ENCODE measurements at places on chromosomes 1 and 21. TPM values are rescaled to one million over a fixed set of nuclear protein-coding genes. Genes with fewer than 3 reads are reported as not detected.
A peak's percentile ranks its signal among the peaks of the same experiment; 100 is the strongest.

- DNase-seq, result no peak
Observed at GRCh38 chr1:156844638-156845037, 14.3 kb downstream of the INSRR start.

- peak; percentile 69 for DNase-seq
Observed at GRCh38 chr1:117655220-117655577, 49.4 kb downstream of the TENT5C start.

- no peak for DNase-seq
Observed at GRCh38 chr1:234718496-234719453, 108.8 kb upstream of the IRF2BP2 start.

GRCh38 chr1:21322681-21323016 is 32.4 kb upstream of the ECE1 start:
- peak; percentile 63 for DNase-seq

DNA sequence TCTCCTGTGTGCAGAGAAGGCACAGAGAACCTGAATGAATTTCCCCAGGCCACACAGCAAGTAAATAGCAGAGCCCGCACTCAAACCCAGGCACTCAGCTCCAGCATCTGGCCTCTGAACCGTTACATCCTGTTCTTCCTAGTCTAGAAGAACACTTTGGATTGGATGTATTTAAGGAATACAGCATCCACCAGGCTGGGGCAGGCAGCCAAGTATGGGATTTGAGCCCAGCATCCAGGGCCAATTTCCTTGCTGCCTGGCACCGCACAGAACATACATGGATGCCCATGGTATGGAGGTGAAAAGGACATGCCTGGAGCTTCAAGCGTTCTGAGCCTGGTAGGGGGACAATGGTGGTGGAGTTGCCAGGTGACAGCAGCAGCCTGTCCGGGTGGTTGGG is 9.7 kb downstream of the AJAP1 start:
- no peak for DNase-seq

GRCh38 chr1:24742090-24742938 is 2.9 kb upstream of the CLIC4 start:
- peak; percentile 93 for DNase-seq

GRCh38 chr1:196309386-196309785 is 298.9 kb downstream of the KCNT2 start:
- DNase-seq, result no peak

- no peak for DNase-seq
Observed at GRCh38 chr1:183185941-183186490, at the start of gene LAMC2. Gene LAMC2 (plus strand): TSS chr1:183186264. CDS start chr1:183186353, 89 bp downstream.

DNA sequence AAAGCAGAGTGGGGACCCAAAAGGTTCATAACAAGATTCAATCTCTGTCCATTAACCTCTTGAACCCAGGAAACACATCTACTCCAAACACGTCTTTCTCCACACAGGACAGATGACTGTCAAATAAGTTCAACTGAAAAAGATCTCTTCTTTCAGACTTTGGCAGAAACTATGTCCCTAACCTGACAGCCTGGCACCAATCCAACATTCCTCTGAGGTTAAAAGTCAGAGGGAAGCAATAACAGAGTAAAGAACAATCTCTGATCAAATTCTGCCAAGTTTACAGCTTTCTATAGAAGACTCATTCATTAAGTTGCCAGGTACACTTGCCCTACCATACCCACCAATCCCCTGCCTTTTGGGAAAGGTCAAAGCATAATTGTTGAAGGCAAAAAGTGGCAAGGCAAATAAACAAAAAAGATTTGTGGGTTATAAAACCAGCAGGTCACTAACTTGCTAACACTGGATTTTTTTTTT is 31.9 kb downstream of the OTUD7B start:
- DNase-seq, result peak; percentile 17

- DNase-seq, result no peak
Observed at GRCh38 chr1:222026280-222026679, 284.4 kb upstream of the DUSP10 start.

DNA sequence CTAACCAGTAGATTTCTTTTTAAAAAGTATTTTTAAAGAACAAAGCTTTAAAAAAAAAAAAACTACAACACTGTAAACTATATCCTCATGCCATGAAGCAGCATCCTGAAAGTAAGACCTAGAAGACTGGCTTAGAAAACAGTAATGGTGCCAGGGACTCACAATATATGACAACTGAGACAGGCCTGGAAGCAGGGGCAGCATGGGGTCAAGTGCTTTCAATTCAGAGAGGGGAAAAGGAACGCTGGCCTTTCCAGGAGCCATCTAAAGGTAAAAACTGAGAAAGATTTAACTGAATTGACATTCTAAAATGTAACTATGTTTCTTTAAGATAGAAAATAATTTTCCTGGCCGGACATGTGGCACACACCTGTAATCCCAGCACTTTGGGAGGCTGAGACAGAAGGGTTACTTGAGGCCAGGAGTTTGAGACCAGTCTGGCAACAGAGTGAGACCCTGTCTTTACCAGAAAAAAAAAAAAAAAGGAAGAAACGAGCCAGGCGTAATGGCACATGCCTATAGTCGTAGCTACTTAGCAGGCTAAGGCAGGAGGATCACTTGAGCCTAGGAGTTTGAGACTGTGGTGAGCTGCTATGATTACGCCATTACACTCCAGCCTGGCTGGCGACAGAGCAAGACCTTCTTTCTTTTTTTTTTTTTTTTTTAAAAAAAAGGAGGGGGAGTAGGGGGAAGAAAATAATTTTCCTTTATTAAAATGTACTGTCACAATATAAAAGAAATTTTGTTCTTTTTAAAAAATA is 54.1 kb downstream of the SLC35D1 start:
- DNase-seq, result no peak

- no peak for DNase-seq
Observed at GRCh38 chr1:232476538-232476950, 153.4 kb downstream of the SIPA1L2 start.

GRCh38 chr1:93692026-93692425 is 10.4 kb upstream of the BCAR3 start:
- no peak for DNase-seq

DNA sequence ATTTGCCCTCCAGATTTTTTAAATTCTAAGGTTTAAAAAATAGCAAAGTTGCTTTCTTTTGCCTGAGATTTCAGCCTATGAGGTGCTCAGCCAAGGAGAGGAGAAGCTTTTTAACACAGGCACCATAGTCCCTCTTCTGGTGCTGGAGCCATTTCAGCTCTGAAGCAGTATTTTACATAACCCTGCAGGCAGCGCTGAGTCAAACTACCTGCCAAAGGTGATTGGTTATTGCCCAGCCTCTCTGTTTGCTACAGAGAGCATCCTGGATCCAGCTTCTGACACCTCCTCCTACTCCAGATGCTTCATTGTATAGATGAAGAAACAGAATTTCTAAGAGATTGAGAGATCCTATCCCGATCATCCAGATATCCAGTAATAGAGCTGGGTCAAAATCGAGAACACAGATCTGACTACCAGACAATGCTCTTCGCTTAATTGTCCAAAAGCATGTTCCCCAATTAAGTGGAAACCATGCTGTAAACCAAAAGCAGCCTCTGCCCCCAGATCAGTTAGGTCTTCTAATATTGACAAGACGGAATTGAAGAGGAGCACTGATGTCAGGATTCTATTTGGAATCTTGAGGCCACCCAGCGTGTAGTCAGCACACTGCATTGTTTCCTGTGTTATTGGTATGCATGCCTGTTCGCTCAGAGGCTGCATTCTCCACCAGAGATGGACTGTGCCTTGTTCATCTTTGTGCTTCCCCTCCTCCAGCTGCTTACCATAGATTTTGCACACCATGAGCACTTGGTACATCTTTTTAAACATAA is 22.1 kb downstream of the RGS8 start:
- no peak for DNase-seq

DNA sequence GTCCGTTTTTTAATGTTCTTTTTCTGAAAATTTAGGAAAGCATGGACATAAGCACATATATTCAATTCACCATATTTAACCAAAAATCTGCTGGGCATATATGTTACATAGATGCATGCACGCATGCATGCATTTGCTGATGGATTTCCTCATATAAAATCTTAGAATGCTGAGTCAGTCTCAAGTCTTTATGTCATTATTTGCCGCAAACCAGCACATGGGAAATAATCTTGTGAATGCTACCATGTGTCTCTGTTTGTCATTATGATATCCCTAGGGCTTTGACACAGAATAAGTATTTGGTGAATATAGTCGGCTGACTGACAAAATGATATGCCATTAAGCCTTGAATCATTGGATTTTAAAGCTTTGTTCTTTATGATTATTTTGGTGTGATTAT is 776.5 kb downstream of the KCNT2 start:
- no peak for DNase-seq

DNA sequence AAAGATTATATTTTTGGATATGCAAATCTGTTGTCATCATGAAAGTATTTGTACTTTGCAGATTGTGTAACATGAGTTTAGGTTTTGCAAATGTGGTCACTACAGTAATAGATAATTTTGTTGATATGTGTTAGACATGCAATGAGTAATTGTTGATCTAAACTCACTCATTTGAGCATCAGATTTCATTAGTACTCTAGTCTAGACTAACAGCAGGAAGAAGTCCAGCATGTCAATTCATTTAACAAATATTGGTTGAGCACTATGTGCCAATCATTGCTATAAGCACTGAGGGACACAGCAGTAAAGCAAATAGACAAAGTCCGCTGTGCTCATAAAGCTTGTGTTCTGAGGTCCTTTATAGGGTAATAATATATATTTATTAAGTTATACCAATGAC is 350.0 kb downstream of the USP25 start:
- DNase-seq, result no peak

DNA sequence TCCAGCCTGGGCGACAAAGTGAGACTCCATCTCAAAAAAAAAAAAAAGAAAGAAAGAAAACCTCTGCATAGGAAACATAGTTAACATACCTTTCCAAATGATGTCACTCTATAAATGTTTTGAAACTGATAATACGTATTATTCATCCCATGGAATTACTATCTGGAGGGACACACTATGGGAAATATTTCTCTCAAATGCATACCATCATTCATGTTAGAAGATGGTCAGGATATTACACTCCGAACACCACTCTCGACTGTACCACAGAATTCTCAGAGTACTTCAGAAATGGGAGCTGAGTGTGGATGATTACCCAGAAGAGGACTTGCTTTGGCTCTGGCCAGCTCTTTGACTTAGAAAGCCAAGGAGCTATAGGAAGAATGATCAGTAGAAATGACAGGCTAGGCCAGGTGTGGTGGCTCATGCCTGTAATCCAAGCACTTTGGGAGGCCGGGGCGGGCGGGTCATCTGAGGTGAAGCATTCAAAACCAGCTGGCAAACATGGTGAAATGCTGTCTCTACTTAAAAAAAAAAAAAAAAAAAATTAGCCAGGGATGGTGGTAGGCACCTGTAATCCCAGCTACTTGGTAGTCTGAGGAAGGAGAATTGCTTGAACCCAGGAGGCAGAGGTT is 5.2 kb upstream of the LIN28A start:
- peak; percentile 63 for DNase-seq

DNA sequence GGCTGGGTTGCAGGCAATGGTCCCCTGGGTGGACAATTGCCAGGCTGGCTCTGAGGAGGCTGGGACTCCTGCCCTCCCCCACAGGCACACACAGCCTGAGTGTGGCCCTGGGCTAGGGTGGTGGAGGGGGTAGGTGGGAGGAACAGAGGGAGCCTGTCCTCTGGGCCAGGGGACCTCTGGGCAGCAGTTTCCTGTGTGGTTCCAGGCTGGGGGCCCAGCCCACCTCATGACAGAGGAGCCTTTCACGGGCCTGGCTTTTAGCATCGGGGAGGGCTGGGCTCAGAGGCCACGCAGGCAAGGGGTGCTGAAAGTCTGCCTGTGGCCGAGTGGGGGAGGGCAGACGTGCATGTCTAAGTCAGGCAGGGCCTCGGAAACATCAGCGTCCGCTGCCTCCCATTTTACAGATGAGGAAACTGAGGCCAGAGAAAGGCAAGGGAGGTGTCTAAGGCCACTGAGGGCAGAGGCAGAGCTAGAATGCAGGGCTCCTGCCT is 7.0 kb downstream of the EXTL1 start:
- DNase-seq, result no peak

DNA sequence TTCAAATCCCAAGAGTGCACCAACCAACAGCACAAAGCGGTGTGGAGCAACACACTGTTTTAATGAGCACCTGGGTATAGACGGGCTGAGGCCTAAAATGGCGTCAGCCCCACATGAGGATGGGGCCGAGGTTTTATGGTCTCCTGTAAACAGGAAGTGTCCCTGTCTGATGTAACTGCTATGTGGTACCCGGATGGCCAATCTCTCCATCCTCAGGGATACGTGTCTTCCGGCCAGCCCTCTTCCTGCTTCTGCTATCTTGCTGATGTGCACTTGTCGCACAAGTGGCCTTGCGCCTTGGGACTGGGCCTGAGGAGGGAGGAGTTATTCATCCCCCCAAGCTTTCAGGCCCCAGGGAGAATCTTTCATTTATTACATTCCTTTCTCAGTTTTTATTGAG is 73.5 kb downstream of the CNST start:
- no peak for DNase-seq

DNA sequence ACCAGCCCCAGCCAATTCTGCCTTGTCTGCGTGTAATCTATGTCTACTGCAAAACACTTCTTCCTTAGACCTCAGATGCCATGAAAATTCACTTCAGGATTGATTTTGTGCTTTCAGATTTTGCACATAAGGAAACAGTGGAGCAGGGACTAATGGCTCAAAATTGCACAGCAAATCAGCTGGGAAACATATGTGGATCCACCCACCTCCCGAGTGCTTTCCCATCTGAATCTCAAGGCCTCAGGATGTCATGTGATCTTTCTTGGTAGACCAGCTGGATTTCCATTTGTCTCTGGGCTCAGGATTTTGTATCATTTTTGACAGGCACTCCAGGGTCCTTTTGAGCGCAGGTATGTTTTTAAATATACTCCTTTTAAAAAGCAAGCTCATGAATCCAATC is 158.6 kb downstream of the MIS18A start:
- no peak for DNase-seq

- DNase-seq, result no peak
Observed at GRCh38 chr1:109906160-109906838, 4.3 kb upstream of the CSF1 start.

DNA sequence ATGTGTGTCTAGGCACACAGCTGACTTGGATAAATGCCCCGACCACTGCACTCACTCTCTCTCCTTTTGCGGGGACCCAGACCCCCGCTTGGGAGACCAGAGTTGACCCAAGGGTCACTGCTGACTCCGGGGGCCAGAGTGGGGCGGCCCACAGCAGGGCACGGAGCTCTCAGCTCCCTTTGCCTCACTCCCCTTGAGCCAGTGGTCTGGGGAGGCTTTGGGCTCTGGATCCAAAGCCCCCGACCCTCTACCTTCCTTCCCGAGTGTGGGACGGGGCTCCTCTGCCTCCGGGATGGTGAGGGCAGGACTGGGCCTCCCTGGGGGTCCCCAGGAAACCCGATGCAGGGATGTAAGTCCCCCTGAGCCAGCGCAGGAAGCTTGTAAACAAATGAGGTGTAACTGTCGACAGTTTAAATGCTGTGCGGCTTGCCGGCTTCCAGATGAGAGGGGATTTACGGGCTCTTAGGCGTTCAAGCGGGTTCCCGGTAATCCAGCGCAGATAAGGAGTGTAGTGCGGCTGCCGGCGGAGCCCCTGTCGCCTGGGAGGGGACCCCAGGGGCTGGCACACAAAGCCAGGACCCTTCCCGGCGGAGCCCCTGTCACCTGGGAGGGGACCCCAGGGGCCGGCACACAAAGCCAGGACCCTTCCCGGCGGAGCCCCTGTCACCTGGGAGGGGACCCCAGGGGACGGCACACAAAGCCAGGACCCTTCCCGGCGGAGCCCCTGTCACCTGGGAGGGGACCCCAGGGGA is 7.4 kb downstream of the ACTRT2 start:
- no peak for DNase-seq

The LCE4A gene
- total RNA-seq, result not detected

The RHCE gene
- 0.65 TPM for total RNA-seq

The NEGR1 gene
- total RNA-seq, result 16.3 TPM

The PLA2G2C gene
- not detected for total RNA-seq

The IL20 gene
- total RNA-seq, result not detected

The REG4 gene
- total RNA-seq, result not detected

The DHDDS gene
- total RNA-seq, result 55.4 TPM

The DUSP23 gene
- total RNA-seq, result not detected

The ZYG11A gene
- total RNA-seq, result 3.0 TPM

Measured in Daoy (cell line).